ENCODE measurements at places on chromosomes 1 and 21. TPM values are rescaled to one million over a fixed set of nuclear protein-coding genes. Genes with fewer than 3 reads are reported as not detected.

DNA sequence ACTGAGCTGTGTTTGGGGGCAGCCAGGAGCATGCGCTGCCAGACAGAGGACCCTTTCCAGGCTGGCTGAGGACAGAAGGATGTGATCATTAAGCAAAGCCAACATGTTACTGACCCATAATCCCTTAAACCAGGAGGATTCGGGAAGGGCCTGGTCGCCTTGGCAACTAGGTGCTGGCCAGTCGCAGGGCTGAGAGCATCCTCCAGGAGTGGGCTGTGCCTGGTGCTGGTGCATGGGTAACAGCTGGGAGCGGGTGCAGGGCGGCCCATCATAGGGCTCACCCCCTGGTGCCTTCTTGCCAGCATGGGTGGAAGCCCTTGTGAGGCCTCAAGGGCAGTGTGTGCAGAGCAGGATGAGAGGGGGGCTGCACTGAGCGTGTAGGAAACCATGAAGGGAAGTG is 17.2 kb downstream of the CDK18 start:
- no peak for DNase-seq

GRCh38 chr1:170049176-170049800 is 25.2 kb downstream of the KIFAP3 start:
- DNase-seq = no peak

- DNase-seq = no peak
Observed at GRCh38 chr1:12473596-12474362, 144.2 kb downstream of the DHRS3 start.

The REG4 gene
- not detected for total RNA-seq
